ENCODE measurements at places on chromosomes 12 and 14.

- DNase-seq: no peak
Observed at GRCh38 chr14:56632195-56632594, 52.6 kb downstream of the TMEM260 start.

DNA sequence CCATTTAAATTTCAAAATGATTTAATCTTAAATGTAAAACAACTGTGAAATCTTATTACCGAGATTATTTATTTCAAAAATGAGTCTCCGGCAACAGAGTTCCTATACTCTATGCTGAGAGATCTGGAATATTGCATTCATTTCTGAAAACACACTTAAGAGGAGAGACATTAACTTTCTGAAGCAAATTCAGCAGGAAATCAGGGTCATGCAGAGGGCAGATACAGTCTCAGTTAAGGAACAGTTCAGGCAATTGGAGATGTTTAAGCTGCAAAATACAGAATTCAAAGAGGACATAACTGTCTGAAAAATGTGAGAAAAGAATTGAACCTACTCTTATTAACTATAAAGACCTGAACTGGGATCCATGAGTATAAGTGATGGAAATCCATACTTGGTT lies 320.7 kb downstream of the PAWR start:
- no peak for DNase-seq

GRCh38 chr14:53947094-53947445 lies 9.6 kb downstream of the BMP4 start:
- DNase-seq: no peak

DNA sequence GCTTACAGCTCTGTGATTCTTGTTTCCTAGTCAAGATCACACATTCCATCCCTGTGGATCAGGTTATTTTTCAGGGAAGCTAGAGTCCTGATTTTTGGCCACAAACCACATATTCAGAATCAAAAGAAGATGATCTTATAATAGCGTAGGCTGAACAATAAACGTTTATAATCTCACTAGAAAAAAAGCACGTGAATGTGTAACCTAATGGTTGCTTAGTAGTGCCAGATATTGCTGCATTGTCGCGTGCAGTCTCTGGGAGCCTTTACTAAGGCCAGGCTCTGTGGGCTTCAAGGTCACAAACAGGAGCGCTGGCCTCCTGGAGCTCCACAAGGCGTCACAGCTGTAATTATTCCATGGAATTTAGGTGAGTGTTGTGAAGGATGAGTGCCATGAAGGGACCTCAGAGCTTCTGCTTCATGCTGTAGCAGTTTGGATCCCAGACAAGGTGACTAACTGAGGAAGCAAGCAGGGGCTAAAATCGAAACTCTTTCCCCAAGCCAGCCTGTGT lies 17.4 kb downstream of the CDKN1B start:
- peak; percentile 89 for DNase-seq

DNA sequence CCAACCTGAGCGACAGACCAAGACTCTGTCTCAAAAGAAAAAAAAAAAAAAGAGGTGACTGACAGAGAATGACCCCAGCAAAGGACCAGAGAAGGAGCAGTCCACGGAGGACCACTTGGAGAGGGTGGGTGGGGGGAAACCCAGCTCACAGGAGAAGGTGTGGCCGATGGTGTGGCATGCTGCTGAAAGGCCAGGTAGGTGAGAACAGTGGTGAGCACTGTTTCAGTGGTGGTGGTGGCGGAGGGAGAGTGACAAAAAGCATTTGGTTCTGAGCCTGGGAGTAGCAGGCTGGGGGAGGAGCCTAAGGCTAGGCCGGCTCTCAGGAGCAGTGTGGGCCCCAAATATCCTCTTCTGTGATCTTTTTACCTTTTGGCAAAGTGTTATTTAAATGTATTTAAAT lies 63.8 kb downstream of the IRF2BPL start:
- no peak for DNase-seq

GRCh38 chr14:36313206-36313605 lies 7.2 kb downstream of the MBIP start:
- DNase-seq: no peak

DNA sequence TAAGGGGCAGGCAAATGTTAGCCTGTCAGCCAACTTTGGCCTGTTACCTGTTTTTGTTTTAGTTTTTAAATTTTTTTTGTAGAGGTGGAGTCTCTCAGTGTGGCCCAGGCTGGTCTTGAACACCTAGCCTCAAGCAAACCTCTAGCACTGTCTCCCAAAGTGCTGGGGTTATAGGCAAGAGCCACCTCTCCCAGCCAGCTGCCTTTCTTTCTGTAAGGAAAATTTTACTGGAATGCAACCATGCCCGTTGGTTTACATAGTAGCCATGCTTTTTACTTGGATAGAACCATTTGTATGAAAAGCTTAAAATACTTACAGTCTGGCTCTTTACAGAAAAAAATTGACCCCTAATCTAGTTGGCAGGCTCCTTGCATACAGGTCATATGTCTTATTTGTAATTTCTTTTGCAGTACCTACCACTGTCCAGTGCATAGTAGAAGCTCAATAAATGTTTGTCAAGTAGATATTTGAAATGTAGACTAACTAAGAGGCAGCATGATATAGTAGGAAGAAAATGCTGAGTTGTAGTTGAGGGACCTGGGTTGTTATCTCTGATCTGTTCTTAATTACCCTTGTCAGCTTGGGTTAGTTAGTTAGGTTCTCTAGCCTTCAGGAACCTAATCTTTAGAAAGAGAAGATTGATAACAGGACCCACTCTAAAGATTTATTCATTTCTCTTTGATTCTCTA lies 4.7 kb downstream of the MDM2 start:
- no peak for DNase-seq

DNA sequence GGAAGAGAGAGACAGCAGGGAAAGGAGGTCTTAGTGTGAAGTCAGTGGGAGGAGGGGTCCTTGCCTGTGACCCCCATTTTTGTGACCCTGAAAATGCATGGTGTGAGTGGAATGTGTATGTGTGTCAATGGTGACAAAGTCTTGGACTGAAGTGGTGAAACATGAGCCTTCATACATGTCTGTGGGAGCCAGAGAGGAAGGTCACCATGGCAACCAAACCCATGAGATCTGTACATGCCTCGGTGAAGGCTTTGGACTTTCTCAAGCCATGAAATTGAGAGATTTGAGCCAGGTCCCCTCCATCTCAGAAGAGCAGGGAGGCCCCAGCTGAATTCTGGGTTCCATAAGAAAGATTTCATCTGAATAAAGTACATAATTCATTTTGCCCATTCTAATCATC lies 108.7 kb downstream of the TTC8 start:
- no peak for DNase-seq

DNA sequence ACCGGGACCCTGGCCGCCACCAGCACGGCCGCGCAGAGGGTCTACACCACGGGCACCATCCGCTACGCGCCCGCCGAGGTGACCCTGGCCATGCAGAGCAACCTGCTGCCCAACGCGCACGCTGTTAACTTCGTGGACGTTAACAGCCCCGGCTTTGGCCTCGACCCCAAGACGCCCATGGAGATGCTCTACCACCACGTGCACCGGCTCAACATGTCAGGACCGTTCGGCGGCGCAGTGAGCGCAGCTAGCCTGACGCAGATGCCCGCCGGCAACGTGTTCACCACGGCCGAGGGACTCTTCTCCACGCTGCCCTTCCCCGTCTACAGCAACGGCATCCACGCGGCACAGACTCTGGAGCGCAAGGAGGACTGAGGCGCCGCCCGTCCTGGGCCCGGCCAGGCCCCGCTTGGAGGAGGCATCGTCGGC lies 150.1 kb downstream of the EGLN3 start:
- DNase-seq: no peak

DNA sequence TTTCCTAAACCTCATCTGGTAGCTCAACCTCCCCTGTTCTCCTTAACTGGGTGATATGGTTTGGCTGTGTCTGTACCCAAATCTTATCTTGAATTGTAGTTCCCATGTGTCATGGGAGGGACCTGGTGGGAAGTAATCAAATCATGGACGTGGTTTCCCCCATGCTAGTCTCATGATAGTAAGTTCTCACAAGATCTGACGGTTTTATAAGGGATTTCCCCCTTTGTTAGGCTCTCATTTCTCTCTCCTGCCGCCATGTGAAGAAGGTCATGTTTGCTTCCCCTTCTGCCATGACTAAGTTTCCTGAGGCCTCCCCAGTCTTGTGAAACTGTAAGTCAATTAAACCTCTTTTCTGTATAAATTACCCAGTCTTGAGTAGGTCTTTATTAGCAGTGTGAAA lies 19.5 kb downstream of the COX16 start:
- DNase-seq: no peak

DNA sequence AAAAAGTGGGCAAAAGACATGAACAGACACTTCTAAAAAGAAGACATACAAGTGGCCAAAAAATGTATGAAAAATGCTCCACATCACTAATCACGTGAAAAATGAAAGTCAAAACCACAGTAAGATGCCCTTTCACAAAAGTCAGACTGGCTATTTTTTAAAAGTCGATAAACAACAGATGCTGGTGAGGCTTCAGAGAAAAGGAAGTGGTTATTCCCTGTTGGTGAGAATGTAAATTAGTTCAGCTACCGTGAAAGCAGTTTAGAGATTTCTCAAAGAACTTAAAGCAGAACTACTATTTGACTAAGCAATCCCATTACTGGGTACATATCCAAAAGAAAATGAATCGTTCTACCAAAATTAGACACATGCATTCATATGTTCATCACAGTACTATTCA lies 237.0 kb downstream of the KIF21A start:
- DNase-seq: no peak

DNA sequence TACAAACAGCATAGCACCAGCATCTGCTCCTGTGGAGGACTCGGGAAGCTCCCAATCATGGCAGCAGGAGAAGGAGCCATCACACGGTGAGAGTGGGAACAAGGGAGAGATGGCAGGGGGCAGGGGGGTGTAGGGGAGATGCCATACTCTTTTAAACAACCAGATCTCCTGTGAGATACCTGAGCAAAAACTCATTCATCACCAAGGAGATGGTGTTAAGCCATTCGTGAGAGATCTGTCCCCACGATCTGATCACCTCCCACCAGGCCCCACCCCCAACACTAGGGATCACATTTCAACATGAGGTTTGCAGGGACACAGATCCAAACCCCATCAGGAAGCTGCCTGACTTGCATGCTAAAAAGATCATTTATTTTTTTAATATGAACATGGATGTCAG lies 499.3 kb downstream of the TMEM132D start:
- DNase-seq: no peak

GRCh38 chr14:36070031-36070719 lies 106.3 kb downstream of the PTCSC3 start:
- peak; percentile 68 for DNase-seq

DNA sequence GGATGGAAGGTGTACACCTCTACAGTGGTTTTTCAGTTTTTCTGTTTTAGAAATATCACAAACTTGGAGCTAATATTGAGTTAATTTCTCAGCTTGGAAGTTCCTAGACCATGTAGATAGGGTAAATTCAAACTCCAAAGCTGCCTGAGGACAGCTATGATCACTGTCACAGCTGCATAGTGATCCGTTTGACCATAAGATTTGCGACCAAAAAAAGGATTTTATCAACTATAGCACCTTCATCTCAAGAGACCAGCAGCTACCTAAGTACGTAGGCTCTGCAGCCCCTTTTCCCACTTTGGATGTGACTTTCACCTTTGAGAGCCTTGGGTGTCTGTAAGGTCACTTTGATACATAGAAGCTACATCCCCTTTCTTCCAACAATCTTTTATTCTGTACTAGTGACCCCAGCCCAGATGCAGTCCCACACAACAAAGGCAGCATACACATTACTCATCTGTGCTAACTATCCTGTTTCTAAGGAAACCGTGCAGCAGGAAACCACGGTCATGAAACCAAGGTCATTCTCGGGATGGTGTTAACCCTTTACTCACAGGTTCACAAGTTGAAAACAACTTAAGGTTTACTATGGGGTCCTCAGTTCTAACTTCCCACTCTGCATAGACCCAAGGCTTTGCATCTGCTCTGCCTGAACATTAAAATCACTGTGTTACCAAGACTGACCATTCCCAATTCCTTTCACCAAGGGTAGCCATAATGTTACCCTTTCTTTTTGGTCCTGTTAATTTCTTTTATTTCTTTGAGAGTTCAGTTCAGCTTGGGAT lies 75.4 kb downstream of the IFT81 start:
- DNase-seq: peak; percentile 65

DNA sequence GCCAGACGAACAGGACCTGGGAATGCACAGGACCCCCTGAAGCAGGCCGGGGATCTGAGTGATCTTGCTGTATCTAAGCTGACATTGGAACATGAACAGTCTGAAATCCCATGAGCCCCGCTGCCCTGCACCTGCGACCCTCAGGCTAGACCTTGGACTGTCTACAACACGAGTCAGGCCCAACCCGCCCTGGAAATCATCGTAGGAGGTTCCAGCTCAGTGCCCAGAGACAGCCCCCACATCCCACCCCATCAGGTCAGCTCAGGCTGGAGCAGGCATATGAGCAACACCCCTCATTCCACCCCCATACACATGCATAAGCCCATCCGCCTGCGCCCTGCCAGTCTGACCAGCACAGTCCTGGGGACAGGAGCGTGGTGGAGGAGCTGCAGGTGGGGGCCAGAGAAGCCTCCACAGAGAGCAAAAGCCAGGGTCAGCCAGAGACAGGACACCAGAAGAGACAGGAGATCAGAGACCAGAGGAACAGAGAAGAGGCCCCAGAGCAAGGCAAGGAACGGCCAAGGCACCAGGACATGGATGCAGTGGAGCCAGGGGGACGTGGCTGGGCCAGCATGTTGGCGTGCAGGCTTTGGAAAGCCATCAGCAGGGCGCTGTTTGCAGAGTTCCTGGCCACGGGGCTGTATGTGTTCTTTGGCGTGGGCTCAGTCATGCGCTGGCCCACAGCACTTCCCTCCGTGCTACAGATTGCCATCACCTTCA lies at the start of gene AQP6:
Gene AQP6 (plus strand): TSS at position 307 of the 720 bp plus-strand sequence. CDS start 227 bp downstream, at position 534.
- DNase-seq: no peak

DNA sequence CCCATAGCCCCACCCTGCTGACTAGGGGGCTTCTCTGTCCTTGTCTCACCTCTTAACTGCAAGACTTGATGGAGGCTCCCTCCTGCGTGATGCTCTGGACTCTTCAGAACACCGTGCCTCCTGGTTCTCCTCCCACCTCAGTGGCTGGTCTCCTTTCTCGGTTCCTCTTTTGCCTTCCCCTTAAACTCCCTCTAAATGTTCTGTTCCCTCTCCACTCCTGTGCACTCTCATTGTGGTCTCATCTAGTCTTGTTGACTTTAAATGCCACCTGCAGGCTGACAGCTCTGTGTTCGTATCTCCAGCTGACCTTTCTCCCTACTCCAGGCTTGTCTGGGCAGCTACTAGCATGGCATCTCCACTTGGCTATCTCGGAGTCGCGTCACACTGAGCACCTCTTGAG lies 28.3 kb downstream of the DYNC1H1 start:
- no peak for DNase-seq

- peak; percentile 90 for DNase-seq
Observed at GRCh38 chr14:38297681-38298080, 41.8 kb upstream of the CLEC14A start.

GRCh38 chr12:97151481-97151880 lies 244.4 kb downstream of the NEDD1 start:
- no peak for DNase-seq

All from fibroblast of upper back skin (primary cell).